Activated naive CD8-positive, alpha-beta T cell treated with anti-CD3 and anti-CD28 coated beads for 36 hours (primary cell): ENCODE measurements at places on chromosomes 16 and 17.

- DNase-seq: no peak
These were observed 84.9 kb upstream of the CDC42EP4 start for GRCh38 chr17:73396431-73397277.

DNA sequence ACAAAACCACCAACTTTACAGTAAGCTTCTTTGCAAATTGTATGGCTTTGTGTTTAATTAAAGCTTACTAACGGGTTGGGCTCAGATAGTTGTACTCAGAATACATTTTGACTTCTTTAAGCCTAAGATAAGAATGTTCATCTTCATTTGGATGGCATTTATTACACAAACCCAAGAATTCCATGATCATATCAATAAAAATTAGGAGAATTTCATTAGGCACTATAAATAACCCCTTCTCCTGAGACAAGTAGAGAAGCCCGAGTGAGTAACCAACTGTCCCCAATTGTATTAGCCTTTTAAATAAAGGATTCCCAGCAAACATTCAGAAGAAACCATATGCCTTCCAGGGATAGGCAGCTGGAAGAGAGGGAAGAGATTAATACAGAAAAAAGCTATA is 504.7 kb downstream of the KCNJ2 start:
- DNase-seq: no peak

DNA sequence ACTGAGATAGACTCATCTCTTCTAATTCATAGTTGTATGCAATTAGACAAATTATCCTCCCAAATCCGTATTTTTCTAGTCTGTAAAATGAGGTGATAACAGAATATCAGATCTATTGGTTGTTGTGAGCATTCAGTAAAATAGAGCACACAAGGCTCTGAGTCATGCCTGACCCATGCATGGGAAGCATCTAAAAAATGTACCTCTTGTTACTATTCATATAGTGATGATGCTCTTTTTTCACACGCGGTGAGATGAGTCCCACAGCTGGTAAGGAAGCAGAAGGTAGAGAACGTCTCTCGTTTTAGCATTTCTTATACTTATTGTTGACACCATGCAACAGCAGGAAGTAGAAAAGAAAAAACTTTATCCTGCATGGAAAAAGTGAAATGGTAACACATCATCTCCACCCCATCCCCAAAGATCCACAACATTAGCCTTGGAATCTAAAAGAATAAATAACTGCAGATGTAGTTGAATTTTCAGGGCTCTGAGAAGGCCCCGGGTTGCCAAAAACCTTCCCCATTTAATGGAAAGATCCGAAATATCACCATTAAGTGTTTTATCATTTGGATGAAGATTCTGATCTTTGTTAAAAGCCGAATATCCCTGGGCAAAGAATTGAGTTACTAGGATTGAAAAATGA is 215.6 kb downstream of the TMEM114 start:
- no peak for DNase-seq

DNA sequence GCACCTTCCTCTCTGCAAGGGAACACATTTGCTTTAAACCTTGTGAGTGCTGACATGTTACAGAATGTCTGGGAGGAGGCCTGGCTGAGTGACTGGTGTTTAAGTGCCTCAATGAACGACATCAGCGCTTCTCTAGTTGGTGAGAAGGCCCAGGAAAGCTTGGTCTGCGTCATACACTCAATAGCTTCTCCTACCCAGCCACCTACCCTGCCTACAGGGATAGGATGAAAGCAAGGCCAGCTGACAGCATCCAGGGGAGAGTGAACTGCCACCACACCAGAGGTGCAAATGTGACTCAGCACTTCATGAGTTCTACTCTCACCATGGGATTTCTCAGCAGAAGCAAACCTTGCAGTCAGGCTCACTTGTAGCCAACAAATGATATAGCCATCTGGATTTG is 31.7 kb upstream of the CFAP20 start:
- DNase-seq: no peak

DNA sequence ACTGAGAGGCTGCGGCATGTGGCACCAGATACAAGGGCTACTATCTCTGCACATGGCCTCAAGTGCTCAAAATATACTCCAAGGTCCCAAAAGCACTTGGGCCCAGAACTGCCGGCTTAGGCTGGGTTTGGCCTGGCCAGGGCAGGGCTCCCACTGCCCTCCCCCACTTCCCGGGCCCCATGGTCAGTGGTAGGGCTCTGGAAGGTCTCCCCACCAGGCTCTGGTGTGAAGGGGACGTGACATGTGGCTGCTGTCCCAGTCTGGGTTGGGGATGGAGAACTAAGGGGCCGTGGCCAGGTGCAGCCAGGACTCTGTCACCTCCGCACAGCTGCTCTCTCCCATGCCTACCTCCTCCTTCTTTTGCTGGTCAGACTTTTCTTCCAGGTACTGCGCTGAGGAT is 5.7 kb upstream of the PAM16 start:
- no peak for DNase-seq

- DNase-seq: no peak
These were observed 161.8 kb downstream of the RPTOR start for GRCh38 chr17:80706463-80706867.

- DNase-seq: no peak
These were observed 50.0 kb downstream of the PLD6 start for GRCh38 chr17:17156107-17156506.

DNA sequence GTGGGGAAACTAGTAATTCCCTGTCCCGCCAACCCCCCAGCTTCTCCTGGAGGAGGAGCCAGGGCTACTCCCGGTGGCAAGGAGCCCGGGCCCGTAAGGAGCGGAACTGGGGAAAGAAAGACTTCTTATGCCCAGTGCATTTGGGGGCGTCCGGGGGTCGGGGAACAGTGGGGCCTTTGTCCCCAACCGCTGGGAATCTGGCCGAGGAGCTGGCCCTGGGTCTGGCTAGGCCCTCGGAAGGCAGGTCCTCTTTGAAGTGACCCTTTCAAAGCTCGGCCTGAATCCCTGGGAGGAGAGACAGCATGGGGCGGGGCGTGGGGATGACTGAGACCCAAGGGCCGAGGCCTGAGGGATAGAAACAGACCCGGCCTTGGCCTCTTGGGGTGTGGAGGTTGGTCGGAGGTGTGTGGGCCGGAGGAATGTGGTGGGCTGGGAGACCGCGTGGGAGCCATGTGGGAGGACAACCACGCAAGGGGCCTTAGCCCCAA is 6.0 kb downstream of the ARHGAP23 start:
- no peak for DNase-seq

DNA sequence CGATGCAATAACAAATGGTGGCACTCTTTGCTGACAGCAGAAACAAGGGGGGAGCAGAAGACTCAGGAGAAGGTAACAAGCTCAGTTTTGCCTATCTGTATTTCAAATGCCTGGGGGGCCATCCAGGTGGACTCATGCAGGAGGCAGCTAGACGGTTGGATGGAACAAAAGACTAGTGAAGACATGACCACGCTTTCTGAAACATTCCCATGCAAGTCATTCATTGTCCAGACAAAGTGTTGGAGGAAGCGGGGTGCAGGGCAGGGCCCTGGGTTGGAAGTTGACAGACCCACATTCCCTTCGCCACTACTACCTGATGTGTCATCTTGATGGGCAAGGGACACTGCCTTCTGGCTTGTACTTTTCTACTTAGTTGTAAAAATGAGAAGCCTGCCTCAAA is 29.8 kb upstream of the CRYBA1 start:
- DNase-seq: no peak

- DNase-seq: no peak
These were observed 4.3 kb upstream of the STAT5A start for GRCh38 chr17:42284024-42284369.

DNA sequence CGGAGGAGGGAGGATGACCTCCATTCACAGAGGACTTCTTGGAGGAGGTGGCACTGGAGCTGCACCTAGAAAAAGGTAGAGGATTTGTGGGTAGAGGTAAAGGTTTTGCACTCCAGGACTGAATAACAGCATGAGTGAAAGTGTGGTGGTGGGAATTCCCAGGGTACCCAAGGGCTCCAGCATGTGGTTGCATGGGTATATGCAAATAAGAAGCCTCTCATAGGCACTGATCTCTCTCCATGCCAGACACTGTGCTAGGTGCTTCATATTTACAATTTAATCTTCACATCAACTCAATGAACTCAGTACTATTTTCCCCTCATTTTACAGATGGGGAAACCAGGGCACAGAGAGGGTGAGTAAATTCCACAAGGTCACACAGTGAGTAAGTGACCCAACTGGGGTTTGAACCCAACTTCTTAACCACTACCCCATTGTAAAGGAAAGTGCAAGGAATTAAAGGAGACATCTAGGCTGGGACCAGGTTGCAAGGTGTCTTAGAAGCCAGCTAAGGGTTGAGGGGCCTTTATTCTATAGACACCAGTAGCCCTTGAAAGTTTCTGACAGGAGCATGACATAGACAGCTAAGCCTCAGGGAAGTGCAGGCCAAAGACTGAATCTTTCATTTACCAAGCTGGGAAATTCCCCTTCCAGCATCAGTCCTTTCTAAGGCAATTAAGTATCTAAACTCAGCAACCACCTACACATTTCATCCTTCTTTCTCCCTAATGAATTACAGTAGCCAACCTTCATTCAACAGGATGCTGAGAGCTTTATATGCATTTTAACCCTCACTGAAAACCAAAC is 21.3 kb downstream of the SCNN1B start:
- no peak for DNase-seq

- no peak for DNase-seq
These were observed 16.5 kb downstream of the NMT1 start for GRCh38 chr17:45077643-45078042.

GRCh38 chr16:71672803-71673581 is 47.0 kb downstream of the MARVELD3 start:
- DNase-seq: no peak

- peak; percentile 16 for DNase-seq
These were observed 7.0 kb downstream of the DHX40 start for GRCh38 chr17:59572301-59572924.
